HuH-7.5 (cell line): ENCODE measurements at places on chromosomes 2 and 18.
A peak's percentile ranks its signal among the peaks of the same experiment; 100 is the strongest.

DNA sequence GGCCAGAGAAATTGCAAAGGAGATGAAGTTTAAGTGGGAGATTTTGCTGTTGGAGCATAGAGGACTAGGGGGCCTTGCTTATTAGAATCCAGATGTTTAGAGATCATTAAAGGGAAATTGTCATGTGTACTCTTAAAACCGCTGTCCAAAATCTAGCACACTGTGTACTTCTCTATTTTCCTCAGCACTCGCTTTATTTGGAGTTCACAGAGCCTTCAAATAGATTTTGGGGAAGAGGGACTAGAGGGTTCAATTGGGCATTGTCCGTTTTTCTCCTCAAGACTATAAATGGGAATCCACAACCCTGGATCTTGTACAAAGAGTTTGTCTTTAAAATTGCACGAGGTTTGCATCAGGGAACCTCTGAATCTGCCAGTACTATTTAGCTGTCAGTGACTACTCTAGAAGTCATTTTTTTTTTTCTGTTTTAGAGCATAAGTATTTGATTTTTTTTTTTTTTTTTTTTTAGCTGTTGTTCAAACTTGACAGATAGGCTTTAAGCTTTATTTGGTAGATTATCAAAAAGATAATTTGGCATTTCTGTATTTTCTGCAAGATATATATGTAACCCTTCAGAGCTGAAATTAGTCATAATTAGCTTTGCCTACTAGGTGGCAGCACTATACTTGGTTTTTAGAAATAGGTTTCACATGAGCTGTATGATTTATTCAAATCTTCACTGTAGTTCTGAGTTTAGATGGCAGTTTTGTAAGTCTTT is 14.2 kb downstream of the PMS1 start:
- no peak for DNase-seq

DNA sequence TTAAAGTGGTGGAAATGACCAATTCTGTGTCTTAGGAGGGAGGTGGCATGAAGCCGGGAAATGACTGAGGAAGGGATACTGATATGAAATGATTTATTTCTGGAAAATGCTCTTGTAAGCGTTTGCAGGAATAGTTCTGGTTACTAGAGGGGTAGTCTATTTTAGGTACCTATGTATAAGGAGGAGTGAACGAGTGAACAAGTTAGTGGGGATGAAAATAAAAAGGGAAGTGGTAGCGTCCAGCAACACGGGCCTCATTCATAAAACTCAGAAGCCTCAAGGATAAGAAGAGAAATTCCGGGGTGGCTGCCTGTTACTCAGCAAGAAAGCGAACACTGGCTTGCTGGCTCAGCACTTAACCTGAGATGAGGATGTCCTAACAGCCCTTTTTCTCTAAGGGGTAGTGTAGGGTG is 303.3 kb downstream of the NCKAP5 start:
- no peak for DNase-seq

- DNase-seq = no peak
Observed at GRCh38 chr2:64861452-64862397, 127.5 kb upstream of the SLC1A4 start.

DNA sequence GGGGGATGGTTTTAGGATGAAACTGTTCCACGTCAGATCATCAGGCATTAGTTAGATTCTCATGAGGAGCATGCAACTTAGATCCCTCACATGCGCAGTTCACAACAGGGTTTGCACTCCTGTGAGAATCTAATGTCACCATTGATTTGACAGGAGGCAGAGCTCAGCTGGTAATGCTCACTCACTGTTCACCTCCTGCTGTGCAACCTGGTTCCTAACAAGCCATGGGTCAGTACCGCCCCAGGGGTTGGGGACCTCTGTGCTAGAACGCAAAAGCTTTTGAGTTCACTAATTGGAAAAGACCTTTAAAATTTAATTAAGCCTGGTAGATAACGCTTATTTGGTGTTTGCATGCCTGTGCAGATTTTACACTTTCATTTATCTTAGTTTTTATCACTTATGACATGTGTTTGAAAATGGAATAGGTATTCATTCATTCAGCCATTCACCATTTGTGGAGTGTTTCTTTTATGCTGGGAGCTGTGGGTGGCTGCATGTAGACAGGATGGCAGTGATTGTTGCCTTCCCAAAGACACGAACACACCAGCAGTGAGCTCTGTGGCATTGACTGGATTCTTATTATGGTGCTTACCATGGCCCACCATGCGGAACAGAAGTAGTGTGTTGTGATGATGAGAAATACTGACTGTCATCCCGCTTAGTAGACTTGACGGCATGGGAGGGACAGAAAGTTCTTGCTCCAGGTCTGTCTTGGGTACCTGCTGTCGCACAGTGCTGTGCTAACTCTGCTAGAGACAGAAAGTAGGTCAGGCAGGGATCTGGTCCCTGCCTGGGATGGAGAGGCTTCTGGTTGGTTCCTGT is 6.4 kb downstream of the RAB31 start:
- DNase-seq = no peak

DNA sequence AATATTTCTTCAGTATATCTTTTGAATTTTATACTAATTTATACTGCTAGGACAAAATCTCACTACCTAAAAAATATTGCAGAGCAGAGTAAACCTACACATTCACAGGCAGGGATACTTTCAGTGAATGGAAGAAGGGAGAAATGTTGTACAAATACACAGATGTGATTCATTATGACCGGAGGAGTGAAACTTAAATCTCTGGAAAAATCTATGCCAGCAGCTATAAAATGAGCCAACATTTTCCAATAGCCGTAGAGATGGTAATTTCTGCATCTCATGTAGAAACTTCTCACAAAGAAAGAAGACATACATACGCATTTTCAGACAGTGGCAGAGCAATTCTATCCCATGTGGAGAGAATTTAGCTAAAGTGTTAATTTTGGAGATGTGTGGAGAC is 54.8 kb downstream of the KCNS3 start:
- DNase-seq = no peak

- DNase-seq = no peak
Observed at GRCh38 chr18:77108001-77108692, 24.4 kb downstream of the MBP start.

DNA sequence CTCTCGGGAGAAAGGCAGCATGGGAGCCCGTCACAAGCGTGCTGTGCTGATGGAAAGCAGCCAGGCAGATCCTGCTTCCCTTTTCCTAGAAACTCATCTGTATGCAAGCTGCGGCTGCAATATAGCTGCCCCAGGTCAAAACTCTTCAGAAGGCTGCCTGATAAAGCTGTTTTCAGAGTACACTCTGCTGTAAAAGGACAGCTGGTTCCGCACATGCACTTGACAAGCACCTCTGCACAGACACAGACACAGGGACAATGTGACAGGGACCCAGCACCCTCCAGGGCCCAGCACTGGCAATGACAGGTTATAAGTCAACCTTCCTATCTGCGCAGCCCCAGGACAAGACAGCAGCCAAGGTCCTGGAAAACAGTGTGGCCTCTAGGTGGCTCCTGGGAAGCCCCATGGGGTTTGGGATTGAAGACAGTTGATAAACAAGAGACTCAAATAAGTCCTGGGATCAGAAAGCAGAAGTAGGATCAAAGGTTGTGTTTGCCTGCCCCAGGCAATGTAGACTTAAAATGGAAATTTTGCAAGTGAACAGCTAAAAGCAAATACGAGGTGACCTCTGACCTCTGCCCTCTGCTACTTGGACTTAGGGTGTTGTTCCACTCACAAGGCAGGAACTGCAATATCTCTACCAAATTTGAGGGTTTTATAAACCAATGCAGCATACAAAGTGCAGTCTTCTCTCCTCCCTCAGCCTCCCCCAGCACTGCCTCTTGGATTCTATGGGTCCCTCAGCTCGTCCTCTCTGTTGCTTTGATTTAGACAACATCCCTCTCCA is 16.9 kb downstream of the SLC66A2 start:
- peak; percentile 69 for DNase-seq

DNA sequence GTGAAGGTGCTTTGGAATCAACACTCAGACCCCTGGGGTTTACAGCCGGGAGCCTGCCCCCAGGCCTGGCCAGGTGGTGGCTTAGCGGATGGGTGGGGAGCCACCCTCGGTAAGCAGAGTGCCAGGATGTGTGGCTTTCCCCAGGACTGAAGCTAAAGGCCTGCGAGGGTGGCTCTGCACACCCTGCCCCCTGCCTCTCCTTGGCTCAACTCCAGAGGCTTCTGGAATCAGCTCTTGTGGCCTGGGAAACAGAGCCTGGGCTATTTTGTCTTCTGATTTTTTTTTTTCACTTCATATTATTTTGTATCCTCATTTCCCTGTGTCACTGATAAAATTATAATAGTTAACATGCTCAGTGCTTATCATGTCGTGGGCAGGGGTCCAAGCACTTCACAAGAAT is 79.8 kb downstream of the RHOB start:
- no peak for DNase-seq

- no peak for DNase-seq
Observed at GRCh38 chr2:168600949-168601348, 144.9 kb downstream of the CERS6 start.

GRCh38 chr2:233974530-233975071 is 57.4 kb downstream of the TRPM8 start:
- DNase-seq = no peak

- no peak for DNase-seq
Observed at GRCh38 chr2:100563407-100564247, 834 bp downstream of the PDCL3 start.

GRCh38 chr2:115160531-115161080 is 718.2 kb downstream of the DPP10 start:
- no peak for DNase-seq

GRCh38 chr2:80393991-80394390 is 89.4 kb upstream of the LRRTM1 start:
- DNase-seq = no peak

DNA sequence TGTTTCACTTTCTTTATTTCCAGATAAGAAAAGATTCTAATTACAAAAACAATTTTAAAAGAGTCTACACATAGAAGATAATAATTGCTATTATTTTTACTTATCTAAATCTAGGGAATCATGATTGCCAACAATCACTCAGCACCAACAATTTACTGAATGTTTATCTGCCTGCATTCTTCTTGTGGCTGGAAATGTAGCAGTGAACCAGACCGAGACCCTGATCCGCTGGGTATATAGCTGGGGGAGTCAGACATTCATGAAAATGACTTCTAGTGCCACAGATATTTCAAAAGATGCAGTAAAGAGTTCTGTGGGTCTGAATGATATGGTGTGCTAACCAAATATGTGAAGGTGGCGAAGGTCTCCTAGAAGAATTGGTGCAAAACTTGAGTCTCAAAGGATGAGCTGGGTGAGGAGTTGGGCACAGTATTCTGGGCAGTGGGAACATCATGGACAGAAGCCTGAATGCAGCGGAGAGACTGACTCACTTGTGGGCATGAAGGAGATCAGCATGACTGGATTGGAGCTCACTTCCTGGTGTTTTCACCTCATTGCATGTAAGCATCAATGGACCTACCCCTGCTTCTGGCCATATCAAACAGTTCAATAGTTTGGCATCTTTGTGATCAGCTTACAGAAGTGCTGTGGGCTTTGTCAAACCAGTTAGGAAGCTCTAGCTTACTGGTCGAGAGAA is 26.1 kb upstream of the FN1 start:
- no peak for DNase-seq

DNA sequence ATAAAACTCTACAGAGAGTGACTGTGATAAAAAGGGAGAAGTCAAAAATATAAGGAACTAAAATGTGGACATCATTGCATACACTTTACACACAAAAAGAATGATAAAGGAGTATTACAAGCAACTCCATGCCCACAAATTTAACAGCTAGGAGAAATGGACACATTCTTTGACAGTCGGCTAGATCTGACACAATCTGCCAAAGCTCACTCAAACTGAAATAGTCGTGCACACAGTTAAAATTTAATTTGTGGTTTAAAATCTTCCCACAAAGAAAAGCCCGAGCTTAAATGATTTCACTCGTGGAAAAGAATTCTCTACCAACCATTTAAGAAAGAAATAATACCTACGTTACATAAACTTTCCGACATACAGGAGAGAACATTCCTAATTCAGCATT is 132.4 kb downstream of the ZAP70 start:
- DNase-seq = no peak

- no peak for DNase-seq
Observed at GRCh38 chr2:130369311-130369964, 13.6 kb downstream of the PTPN18 start.

DNA sequence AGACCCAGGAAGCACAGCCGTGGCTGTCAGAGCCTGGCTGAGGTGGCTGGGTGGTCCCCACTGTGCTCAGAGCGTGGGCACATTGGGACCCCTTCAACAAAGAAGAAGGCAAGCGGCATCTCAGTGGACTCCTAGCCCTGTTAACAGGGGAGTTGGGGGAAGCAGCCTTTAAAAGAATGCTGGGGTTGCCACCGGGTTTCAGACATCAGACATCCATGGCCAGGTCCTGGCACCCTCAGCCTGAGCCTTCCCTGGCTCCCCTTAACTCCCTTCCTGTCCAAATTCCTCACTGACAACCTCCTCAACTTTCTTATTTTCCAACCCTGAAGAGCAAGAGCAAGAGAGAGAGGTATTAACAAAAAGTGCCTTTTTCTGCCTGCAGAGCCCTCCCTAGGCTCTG is 24.8 kb upstream of the GNAL start:
- DNase-seq = no peak

DNA sequence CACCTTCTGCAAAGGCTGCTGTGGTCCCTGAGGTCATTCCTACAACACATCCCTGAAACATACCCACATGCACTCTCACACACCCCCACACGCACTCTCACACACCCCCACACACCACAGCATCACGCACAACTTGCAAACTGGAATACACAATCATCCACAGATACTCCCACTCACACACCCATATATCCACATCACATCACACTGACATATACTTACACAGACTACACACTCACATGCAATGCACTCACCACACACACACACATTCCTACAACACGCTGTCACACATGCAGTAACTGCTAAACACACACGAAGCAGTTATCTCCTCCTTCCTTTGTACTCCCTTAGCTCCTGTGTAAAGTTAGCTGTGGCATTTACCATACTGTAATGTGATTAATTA is 57.1 kb upstream of the PKDCC start:
- no peak for DNase-seq

DNA sequence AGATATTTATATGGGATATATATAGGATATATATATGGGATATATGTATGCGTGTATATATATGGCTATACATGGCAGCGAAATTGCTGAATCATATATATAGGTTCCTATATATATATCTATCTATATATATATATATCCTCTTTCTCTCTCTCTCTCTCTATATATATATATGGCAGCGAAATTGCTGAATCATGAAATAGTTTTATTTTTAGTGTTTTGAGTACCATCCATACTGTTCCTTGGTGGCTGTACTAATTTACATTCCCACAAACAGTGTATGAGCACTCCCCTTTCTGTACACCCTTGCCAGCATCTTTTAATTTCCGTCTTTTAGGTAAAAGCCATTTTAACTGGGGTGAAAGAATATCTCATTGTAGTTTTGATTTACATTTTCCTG is 397.6 kb upstream of the LINC00305 start:
- DNase-seq = no peak

DNA sequence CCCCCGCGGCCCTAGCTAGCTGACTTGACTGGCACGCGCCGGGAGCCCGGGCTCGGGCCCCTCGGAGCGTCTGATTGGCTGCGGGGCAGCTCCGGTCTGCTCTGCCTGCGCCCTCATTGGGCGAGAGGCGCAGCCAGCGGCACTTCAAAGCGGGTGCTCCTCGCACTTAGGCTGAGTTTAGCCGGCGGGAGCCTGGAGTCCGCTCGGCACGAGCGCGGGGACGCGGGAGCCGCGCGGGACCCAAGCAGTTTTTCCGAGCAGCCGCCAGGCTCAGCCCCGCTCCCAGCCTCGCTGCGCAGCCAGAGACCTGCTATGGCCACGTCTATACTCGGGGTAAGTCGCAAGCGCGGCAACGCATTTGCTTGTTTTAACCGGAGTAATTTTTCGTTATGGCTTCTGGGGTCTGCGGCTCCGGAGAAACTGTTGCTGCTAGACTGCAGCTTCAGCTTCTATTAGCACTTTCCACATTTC is at the start of gene SP9:
Gene SP9, plus strand, starts transcription at position 174 of the 471 bp plus-strand sequence. Its CDS starts 139 bp downstream, at position 313.
- DNase-seq = peak; percentile 95
